ENCODE measurements at places on chromosomes 1 and 21. TPM values are rescaled to one million over a fixed set of nuclear protein-coding genes. Genes with fewer than 3 reads are reported as not detected.

- DNase-seq, result no peak
Observed at GRCh38 chr21:45075596-45076244, 1.3 kb downstream of the ADARB1 start.

DNA sequence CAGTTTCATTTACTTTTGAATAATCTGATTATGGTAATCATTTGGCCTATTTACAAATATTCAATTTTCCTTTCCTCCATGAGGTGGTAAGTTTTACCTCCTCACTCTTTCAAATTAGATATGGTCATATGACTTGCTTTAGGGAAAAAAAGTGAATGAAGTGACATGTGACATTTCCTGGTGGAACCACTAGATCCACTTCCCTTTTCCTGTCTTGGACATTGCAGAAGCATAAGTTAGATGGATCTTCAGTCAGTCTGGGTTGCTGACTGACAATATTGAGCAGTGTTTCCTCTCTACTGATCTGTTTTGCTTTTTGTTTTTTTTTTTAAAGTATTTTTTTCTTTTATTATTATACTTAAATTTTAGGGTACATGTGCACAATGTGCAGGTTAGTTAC lies 481.1 kb upstream of the PTBP2 start:
- no peak for DNase-seq

GRCh38 chr1:3471356-3472087 lies 17.1 kb downstream of the ARHGEF16 start:
- no peak for DNase-seq

DNA sequence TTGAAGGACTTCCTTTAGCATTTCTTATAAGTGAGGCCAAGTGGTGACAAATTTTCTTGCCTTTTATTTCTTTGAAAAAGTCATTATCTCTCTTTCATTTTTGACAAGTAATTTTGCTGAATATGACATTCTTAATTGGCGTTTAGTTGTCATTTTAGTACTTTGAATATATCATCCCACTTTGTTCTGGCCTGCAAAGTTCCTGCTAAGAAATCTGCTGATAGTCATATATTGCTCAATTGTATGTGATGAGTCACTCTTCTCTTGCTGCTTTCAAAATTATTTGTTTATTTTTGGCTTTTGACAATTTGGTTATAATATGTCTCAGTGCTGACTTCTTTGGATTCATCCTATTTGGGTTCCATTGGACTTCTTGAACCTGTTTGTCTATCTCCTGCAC lies 312.6 kb downstream of the DUSP10 start:
- no peak for DNase-seq

GRCh38 chr1:224544346-224545110 lies 71.6 kb upstream of the CNIH3 start:
- DNase-seq, result no peak

- DNase-seq, result no peak
Observed at GRCh38 chr1:75791022-75791421, 5.0 kb downstream of the RABGGTB start.

The MIXL1 gene
- 0.18 TPM for total RNA-seq

The NEXN gene
- 19.5 TPM for total RNA-seq
